Stimulated activated CD8-positive, alpha-beta memory T cell treated with anti-CD3 and anti-CD28 coated beads, Interleukin-12 subunit alpha, Interleukin-12 subunit beta, amount 100 ng/mL, for 1 hour (primary cell): ENCODE measurements at places on chromosomes 2 and 18.

- no peak for DNase-seq
Measured at GRCh38 chr2:25273985-25274535, 67.7 kb downstream of the DNMT3A start.

DNA sequence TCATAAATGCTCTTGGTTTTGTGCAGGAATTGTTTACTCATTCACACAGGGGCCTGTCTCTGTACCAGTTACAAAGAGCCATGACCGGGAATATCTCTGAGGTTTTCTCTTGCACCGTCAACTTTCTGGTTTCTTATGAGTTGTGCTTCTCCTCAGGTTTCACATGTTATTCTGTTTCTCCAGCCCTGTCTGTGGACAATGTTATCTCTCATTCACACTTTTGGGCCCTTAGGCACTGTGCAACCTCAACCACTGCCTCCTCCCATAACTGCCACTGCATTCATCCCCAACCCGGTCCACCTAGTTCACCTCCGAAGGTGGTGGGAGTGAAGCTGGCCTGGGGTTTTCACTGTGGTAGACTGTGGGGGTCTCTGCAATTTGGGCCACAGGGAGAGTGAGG, 22.5 kb upstream of the NEDD4L start:
- DNase-seq = no peak

DNA sequence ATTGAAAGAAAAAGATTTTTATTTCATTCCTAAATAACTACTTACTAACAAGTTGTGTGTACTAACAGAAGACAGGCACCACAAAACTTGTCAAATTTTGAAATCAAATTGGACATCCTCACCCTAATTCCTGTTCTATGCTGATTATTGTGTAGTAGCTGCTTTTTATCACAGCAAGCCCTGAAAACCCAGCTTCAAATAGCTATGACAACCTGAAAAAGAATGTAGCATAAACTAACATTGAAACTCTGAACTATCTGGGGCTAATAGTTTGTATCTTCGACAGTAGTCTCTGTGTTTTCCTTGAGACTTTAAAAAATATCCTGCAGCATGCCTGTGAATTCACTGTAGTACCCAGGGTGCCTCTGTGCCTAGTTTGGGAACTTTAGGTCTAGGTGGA, 122.6 kb downstream of the WDPCP start:
- DNase-seq = no peak

- DNase-seq = no peak
Measured at GRCh38 chr2:159106109-159106508, 137.7 kb downstream of the TANC1 start.

DNA sequence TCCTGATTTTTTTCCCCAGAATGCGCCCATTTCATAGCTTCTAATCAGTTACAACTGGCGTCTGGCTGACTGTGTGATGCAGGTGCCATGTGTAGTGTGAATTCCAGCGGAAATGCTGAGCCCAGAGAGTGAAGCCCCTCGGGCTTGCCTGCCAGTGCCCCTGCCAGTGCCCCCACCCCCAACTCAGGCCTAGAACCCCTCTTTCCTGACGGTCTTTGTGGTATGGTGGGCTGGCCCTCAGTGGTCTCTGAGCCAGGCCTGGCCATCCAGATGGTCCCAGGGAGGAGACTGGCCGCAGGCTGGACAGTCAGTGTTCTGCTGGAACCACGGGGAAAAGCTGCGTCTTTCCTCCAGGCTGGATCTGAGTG, 3.1 kb downstream of the RAMP1 start:
- no peak for DNase-seq

- no peak for DNase-seq
Measured at GRCh38 chr2:104538077-104538476, 315.8 kb upstream of the POU3F3 start.

- no peak for DNase-seq
Measured at GRCh38 chr2:28398101-28398834, 5.6 kb downstream of the FOSL2 start.

- DNase-seq = no peak
Measured at GRCh38 chr2:27828305-27828704, 56.8 kb downstream of the MRPL33 start.

DNA sequence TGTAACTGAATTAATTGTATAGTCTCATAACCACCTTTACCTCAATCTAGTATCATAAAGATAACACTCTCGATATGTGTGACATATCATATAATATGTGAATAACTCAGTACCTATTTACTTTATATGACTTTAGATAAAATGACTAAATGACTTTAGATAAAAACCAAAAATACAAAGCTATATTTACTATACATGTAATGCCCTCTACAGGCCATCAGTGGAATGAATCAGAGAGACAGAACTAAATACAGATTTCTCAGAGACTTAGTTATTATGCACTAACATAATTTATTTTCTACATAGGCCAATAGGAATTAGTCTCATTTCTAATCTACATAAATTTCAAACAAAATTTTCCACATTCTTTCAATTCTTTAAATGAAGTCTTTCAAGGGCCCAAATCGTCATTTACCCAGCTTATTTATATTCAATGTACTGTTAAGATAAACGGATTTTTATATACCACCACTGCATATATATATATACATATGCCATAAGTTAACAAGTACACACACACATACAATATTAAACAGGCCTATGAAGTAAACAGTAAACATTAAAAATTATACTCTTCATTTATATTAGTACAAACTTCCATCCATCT, 219.9 kb downstream of the EXOC6B start:
- no peak for DNase-seq

- no peak for DNase-seq
Measured at GRCh38 chr18:8889489-8889888, 184.1 kb downstream of the MTCL1 start.

DNA sequence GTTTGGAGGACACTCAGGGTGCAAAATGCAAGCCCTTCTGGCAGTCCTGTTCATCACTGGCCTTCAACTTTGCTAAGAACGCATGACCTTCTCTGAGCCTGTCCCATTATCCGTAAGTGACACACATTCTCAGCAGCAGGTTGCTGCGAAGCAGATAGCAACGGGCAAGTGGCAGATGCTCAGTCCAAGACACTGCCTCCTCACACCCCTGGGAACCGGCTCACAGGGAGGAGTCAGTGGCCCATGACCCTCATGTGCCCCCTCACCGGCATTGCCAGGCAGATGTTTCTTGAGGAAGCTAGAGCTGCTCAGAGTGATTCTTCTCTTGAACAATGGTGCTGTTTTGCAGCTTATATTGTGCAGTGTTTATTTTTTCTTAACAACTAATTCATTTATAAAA, 737.2 kb upstream of the HS6ST1 start:
- DNase-seq = no peak

DNA sequence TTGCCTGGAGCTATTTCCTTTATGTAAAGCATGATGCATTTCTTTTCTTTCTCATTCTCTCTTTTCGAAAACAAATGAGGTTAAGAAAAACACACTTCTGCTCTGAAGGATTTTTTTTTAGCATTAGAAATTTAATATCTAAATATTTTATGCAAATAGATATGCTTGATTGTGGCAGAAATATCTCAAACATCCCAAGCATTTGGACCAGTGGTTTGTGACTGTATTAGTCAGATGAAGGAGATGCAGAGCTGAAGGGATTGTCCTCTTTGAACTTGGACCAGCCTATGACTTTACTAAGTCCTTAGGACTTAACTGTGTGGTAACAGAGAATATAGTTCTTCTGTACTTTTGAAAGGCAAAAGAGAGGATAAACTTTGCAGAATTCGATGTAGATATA, 335.9 kb upstream of the NT5C1B start:
- DNase-seq = no peak

- no peak for DNase-seq
Measured at GRCh38 chr2:224039770-224040440, 819 bp upstream of the SERPINE2 start.
